Hippocampal formation (tissue), 2 donors: ENCODE measurements at places on chromosomes 12 and 14.

- no peak for DNase-seq
Observed at GRCh38 chr12:70317781-70318180, 48.3 kb upstream of the KCNMB4 start.

- DNase-seq = no peak
Observed at GRCh38 chr12:47782372-47782770, 9.3 kb downstream of the SLC48A1 start.

DNA sequence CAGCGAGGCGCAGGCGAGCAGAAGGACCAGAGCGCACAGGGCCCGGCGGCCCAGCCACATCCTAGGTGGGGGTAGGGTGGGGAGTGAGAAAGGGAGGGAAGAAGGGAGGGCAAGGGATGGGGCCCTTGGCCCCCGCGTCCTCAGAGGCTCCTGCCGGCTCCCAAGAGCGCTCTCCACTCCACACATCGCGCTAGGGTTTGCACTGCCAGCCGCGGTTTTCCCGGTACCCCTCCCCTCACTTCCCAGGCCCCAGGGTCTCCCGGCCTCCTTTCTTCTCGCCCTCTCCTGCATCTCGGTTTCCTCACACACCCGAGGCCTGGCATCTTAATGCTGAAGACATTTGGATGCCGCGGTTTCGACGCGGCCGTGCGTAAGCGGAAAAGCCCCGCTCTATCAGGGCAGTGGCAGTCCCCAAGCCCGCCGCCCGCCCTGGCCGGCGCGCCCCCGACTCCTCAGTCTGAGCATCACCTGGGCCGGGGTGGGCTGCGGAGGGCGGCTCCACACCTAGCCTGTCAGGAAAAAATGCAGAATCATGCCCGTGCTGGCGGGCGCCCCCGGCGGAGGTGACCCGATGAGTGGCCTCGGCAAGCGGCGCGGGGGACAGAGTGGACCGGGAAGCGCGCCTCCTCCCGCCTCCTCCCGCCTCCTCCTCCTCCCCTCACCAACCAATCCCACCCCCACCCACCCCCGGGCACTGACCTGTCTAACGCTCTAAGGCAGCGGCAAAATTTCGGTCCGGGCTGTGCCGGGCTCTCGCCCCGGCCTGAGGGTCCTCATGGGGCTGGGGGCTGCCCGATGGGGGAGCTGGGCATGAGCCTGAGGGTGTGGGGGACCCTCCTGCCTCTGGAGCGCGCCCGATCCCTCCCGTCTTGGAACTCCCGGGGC, 686 bp downstream of the B4GALNT1 start:
- DNase-seq = no peak

DNA sequence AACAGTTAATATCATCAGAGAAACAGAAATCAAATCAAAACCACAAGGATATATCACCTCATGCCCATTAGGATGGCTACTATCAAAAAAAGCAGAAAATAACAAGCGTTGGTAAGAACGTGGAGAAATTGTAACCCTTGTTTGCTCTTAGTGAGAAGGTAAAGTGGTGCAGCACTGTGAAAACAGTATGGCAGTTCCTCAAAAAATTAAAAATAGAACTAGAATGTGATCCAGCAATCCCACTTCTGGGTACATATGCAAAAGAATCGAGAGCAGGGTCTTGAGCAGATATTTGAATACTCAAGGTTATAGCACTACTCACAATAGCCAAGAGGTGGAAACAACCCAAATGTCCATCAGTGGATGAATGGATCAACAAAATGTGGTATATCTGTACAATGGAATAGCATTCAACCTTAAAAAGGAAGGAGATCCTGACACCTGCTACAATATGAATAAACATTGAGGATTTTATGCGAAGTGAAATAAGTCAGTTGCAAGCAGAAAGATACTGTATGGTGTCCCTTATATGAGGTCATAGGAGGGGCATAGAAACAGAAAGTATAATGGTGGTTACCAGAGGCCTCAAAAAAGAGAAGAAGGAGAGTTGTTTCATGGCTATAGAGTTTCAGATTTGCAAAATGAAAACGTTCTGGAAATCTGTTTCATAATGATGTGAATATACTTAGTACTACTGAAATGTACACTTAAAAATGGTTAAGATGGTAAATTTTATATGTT, 131.0 kb upstream of the EEA1 start:
- no peak for DNase-seq

- DNase-seq = no peak
Observed at GRCh38 chr14:64891839-64892375, 12.2 kb upstream of the SPTB start.

DNA sequence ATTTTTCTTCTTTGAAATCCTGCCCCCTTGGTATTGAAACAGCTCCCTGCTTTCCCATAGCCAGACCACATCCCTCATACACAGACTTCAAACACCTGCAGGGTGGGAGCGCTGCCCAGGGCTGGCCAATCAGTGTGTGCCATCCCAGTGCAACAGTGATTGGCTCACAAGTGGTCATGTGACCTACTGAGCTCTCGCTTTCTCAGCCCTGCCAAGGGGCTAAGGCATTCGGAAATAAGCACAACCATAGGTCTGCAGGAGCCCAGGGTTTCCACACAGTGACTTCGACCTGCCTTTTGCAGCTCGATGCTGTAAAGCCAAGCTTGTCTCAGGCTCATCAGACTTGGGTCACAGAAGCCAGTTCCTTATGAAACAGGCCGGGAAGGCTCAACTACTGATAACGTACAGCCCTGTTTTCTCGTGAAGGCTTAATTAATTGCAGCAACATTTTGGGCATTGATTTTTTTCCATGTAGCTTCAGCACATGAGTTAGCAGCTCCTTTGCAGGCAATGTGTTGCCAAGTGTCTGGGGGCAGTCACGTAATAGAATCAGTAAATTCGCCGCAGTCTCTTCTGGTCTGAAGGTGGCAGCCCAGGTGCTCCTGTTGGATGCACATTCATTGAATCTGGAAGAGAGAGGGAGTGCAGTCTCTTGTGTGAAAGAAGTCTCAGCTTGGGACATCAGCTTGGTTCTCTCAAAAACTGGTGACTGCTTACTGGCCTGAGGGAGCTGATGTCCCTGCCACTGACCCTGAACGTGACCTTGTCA, 1091.8 kb downstream of the AACS start:
- DNase-seq = no peak

GRCh38 chr12:49339464-49339861, 2.5 kb upstream of the C1QL4 start:
- DNase-seq = no peak

GRCh38 chr14:60656686-60657455, 7.6 kb upstream of the SIX1 start:
- no peak for DNase-seq

DNA sequence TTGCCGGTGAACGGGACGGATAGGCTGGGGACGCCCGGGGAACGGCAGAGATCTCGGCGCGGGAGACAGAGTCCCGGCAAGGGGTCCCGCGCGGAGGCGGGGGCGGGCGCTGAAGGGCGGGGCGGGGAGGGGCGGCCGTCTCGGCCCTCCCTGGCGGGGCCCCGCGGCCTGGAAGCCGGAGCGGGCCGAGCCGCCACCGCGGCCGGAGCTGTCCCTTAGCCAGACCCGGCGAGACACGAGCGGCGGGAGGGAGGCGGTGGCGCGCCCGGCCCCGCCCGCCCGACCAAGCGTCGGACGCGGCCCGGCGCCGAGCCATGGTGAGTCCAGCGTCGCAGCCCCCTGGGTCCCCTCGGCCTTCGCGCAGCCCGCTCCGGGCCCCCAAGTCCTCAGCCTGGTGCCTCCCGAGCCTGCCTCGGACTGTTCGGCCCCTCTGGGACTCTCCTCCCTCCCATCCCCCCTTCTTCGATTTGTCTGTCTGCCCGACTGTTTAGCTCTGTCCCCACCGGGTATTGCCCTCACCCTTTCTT, at the start of gene ARHGEF40:
ARHGEF40 (plus strand) TSS at position 222 of the 527 bp plus-strand sequence; CDS start at position 315, 93 bp downstream.
- DNase-seq = peak; percentile 73

DNA sequence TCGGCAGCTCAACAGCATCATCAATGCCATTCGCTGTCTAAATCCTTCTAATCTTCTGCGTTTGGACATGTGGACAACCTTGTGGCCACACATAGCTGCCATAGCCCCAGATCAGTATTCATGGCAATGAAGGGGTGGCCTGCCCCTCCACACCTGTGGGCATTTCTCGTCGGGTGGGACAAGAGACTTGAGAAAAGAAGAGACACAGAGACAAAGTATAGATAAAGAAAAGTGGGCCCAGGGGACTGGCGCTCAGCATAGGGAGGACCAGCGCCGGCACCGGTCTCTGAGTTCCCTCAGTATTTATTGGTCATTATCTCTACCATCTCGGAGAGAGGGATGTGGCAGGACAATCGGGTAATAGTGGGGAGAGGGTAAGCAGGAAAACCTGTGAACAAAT, 42.3 kb downstream of the MAGOHB start:
- DNase-seq = no peak

GRCh38 chr12:58564721-58565120, 355.6 kb downstream of the LRIG3 start:
- no peak for DNase-seq

- DNase-seq = no peak
Observed at GRCh38 chr14:103078860-103079587, 5.0 kb upstream of the LBHD2 start.

GRCh38 chr12:5533368-5533767, 101.5 kb downstream of the NTF3 start:
- no peak for DNase-seq

DNA sequence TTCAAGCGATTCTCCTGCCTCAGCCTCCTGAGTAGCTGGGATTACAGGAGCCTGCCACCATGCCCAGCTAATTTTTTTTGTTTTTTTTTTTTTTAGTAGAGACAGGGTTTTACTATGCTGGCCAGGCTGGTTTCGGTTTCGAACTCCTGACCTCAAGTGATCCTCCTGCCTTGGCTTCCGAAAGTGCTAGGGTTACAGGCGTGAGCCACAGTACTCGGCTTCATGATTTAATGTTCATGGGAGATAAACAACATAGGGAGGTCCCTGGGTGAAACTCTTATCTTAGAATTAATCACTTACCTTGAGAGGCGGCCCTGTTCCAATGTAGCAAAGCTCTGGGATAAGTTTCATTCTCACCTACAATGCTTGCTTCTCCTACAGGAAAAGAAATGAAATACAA, 48.3 kb downstream of the SEL1L start:
- no peak for DNase-seq

DNA sequence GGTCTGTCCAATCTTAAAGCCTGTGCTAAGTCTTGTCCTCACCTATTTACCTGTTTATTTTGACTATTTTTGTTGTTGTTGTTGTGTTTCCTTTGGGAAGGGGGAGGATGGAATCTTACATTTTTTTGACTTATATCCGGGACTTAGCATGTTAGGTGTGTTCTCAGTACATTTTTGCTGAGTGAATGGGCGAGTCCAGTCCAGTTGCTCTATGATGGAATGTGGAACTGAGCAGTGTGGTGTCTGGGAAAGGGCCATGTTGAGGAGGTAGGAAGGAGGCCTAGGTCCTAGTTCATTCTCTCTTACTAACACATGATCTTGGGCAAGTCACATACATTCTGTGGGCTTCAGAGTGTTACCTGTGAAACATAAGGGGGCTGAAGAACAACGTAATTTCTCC, 80.9 kb upstream of the SLC38A2 start:
- no peak for DNase-seq

DNA sequence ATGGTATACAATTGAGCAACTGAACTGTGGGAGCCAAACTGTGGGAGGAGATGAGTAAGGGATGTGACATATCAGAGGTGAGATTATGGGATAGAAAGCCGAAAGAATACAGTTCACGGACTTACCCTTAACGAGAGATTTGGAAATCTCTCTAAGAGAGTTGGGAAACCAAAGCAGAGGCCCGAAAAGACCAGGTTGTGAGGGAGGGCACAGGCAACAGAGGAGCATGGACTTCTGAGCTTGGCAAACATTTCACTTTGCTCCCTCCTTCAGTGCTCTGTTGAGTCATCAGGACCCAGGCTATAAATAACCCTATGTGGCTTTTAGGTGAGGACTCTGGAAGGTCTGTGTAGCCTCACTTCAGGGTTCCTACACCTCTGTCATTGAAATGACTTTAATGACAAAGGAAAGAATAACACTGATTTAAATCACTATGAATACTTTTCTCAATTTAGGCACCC, 120.6 kb downstream of the TGFB3 start:
- DNase-seq = no peak

GRCh38 chr12:121812921-121813896, 9.4 kb downstream of the SETD1B start:
- DNase-seq = no peak

GRCh38 chr14:79076428-79076827, 906.3 kb downstream of the NRXN3 start:
- DNase-seq = no peak

DNA sequence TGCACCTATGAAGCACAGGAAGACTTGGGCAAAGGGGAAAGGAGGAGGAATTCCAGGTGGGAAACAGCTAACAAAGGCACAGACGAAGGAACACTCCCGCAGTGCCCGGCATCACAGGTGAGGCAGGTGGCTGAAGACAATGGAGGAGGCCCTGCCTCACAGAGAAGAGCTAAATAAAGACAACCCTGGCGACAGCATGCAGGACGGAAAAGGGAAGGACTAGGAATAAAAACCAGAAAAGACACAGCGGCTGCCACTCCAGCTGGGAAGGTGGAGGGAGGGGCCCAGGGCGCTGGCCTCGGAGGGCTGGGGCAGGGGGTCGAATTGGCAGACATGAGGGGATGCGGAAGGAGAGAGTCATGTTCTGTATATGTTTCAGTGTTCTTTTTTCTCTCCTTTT, 43.0 kb upstream of the ANO2 start:
- no peak for DNase-seq

DNA sequence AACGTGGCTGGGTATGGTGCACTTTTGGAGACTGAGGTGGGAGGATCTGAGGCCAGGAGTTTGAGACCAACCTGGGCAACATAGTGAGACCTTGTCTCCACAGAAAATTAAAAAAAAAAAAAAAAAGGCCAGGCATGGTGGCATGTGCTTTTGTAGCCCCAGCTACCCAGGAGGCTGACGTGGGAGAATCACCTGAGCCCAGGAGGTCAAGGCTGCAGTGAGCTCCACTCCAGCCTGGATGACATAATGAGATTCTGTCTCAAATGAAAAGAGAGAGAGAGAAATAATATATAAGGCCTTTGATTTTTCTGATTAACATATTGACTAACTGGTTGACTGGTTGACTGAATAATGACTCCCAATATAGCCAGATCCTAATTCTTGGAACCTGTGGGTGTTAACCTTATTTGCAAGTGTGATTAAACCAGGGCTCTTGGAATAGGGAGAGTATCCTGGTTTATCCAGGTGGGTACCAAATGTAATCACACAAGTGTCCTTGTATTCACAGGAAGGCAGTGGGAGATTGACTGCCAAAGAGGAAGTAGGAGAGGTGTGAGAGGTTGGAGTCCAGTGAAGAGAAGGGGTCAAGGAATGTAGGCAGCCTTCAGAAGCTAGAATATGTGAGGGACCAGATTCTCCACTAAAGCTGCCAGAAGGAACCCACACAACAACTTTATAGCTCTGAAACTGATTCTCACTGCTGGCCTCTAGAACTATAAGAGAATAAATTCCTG, 12.0 kb downstream of the YY1 start:
- DNase-seq = no peak

- DNase-seq = no peak
Observed at GRCh38 chr14:31196839-31197492, 10.6 kb downstream of the HECTD1 start.

DNA sequence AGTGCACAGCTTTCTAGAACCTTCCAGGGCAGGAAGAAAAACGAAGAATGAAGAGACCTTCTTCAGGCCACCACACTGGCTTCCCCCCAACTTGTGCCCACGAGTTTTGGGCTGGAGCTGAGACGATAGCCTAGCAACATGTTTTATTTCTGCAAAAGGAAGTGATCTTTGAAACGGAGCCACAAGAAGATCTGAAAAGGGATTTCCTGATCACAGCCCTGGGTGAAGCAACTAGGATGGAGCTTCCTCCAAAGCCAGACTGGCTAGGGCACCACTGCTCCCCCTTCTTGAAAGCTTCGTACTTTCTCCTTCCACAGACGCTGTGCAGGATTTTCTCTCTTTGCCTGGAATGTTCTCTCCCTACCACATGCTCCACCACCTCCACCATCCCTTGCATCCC, 418.3 kb downstream of the MED13L start:
- DNase-seq = peak; percentile 27
